ENCODE measurements at places on chromosomes 6 and 20.

DNA sequence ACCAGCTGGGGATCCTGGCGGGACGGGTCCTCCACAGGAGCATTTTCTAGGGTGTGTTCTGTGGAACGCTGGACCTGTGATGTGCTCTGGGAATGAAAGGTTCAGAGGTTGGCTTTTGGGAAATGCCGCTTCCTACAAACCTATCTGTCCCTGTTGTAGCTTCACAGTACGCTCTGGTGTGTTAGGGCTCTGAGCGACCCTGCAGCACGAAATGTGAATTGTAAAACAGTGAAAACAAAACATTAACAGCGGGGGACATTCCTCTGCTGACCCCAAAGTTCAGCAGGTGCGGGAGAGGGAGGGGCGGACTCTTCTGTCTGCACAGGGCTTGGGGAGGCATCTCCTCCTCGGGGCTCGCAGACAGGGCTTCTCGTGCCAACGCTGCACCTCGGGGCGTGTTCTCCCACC lies 155.9 kb downstream of the NRN1 start:
- no peak for DNase-seq

DNA sequence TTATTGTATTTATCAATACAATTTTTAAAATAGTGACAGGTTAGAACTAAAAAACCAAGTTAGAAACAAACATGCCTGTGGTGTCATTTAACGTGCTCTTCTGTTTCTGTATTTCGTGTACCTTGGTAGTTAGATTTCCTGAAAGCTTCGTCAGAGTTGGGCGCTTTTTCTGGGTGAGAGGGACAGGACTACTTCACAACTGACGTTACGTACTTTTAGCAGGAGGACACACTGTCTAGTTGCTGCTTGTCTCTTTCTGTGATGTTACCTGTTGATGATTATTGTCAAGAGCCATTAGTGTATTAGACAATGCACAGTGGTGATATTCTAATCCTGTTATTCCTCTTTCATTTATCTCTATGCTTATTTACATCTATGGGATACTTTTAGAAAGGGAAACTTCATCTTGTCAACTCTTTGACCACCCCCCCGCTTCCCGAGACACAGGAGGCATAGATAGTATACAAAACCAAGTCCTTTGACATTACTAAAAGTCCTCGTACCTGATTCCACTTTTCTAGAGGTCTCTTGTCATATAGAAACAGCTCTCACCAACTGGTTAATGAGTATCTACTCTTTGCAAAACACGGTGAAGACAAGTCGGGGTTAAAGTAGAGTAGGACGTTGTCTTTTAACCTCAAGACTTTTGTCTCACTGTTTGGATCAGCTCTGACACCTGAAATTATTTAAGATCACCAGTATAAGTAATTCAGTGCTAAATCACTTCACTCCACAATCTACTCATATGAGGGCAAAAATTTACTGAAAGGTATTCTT lies 96.3 kb downstream of the LYRM2 start:
- no peak for DNase-seq

- DNase-seq, result no peak
Observed at GRCh38 chr6:73503027-73503772, 17.6 kb downstream of the EEF1A1 start.

DNA sequence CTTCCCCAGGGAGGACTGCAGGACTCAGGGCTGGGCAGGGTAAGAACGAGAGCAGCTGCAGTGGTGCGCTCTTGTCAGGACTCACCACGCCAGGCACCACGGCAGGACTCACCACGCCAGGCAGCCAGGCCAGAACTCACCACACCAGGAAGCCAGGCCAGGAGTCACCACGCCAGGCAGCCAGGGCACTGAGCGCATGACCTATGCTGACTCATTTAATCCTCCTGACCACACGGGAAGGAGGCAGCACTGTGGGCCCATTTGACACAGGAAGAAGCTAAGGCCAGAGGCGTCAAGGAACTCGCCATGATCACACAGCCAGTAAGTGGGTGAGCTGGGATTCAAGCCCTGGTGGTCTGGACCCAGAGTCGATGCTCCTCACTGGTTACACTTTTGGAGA lies 189.3 kb downstream of the PREX1 start:
- DNase-seq, result no peak

GRCh38 chr6:5723841-5724691 lies 282.7 kb downstream of the NRN1 start:
- no peak for DNase-seq

DNA sequence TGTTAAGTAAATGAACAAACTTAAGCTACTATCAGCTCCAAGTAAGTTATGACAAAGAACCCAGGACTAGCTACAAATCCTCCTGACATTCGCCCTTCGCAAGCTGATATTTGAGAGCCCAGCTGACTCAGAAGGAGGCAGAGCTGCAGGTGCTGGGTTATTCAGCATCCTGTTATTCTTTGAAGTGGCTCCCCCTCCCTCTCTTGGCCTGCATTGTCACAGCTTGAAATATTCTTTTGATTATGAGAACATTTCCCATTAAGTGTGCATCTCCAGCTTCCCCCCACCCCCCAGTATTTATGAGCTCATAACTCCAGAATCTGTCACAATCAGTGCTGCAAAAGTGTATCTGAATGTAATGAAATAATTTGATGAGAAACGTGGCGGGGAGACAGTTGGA lies 78.8 kb upstream of the RALY start:
- peak; percentile 9 for DNase-seq

- no peak for DNase-seq
Observed at GRCh38 chr6:48429021-48429420, 318.0 kb upstream of the PTCHD4 start.

DNA sequence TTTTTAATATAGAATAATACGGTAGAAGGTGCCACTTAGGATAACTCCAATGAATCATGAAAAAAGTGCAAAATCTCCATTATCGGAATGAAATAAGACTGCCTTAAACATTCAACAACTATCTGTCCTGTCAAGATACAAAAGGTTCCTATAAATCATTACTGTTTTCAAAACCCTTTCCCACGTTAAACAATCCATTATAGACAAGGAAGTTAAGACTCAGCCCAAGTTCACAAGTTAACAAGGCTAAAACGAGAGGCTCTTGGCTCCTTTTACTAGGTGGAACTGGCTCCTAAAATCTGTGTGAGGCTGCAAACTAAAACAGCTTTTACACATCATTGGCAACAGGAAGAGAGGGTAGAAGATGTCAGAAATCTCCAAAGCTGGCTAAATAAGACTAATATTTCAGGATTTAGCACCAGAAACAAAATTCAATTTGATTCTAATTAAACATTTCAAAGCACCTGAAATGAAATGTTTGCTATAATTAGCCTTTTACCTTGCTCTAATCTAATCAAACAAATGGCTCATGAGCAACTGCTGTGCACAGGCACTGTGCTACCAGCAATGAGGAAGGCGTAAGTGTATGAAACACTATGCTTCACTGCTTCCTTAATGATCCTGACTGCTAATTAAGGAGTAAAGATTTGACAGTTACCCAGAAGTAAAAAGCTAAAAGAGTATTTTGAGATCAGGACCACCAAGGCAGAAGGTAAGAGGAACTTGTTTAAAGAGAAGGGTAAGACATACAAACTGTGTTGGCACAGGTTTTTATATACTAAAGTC lies 109.7 kb downstream of the DST start:
- DNase-seq, result no peak
